Muscle of arm (tissue), 14 donors: ENCODE measurements at places on chromosomes 4 and X. TPM values are rescaled to one million over a fixed set of nuclear protein-coding genes. Genes with fewer than 3 reads are reported as not detected.

Gene MAGIX
- 1.3 TPM for polyA plus RNA-seq

Gene SMIM10
- polyA plus RNA-seq, result 12.5 TPM

Gene SLC6A8
- 28.9 TPM for polyA plus RNA-seq

Gene P2RY4
- not detected for polyA plus RNA-seq

Gene PRKX
- 8.7 TPM for polyA plus RNA-seq

Gene BTC
- 3.3 TPM for polyA plus RNA-seq

Gene FAAH2
- 4.8 TPM for polyA plus RNA-seq

Gene HPSE
- polyA plus RNA-seq, result not detected
